ENCODE measurements at places on chromosomes 16 and 17.

- no peak for DNase-seq
These were observed 249.4 kb downstream of the FTO start for GRCh38 chr16:53953336-53953735.

DNA sequence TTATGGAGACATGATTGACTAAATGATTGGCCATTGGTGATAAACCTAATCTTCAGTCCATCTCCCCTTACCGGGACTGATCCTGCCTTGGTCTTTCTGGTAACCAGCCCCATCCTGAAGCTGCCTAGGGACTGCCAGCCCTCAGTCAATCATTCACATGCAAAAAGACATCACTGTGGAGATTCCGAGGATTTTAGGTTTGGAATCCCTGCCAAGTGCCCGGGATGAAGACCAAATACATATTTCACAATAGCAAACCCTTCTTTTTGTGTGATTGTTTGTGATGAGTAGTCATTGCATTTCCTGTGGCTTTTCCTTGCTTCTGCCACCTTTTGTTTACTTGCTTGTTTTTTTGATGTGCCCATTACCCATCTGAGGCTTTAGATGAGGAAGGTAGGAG, 44.0 kb downstream of the EPN2 start:
- no peak for DNase-seq

GRCh38 chr17:15651583-15652110, 32.1 kb upstream of the FBXW10B start:
- DNase-seq: peak; percentile 69

GRCh38 chr17:31072186-31072585, 22.6 kb upstream of the NF1 start:
- no peak for DNase-seq

DNA sequence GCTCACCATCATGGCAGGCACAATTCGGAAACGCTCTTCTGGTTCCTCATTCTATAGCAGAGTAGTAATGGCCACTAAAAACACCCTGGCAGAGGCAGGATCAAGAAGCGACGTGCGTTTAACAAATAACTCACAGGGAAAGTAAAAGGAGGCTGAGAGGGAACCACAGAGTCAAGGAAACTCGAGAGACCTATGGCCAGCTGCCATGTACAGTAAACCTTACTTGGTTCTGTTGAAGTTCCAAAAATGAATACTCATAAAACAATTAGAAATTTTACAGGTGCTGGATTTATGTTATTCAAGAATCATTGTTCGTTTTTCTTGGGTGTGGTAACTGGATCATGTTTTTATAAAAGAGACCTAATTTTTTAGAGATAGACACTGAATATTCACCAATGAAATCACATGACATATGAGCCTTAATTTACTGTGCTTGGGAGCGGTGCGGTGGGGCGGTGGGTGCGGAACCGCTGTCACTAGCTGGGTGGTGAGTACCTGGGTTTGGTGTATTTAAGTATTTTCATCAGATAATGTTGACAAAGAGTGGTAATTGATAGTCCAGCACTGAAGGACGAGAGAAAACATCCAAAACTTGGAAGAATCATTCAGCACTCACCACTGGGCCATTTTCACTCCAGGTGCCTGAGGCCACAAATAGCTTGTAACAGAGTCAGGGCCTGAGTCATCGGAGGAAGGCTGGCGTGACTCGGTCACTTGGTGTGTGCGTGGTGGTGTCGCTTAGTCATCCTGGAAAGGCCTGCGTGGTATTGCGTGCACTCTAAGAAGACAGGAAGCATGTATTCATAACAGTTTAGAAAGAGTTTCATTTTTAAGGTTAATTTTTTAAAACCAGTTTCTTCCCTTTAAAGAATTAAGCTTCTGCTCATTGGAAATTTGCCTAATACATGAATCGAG, 135.4 kb upstream of the CHMP6 start:
- peak; percentile 72 for DNase-seq

DNA sequence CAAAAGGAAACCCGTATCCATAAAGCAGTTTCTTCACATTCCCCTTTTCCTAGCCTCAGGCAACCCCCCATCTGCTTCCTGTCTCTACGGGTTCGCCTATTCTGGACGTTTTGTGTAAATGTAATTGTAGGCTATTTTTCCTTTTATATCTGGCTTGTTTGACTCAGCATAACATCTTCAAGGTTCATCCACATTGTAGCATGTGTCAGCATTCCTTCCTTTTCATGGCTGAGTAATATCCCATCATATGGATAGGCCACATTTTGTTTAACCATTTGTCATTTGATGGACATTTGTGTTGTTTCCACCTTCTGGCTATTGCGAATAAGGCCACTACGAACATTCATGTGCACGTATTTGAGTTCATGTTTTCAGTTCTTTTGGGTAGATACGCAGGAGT, 54.6 kb downstream of the FOXL1 start:
- DNase-seq: no peak

- DNase-seq: no peak
These were observed 1.7 kb downstream of the AOC2 start for GRCh38 chr17:42845918-42846593.
